AML-193 (cell line): ENCODE measurements at places on chromosomes 3 and 15.
A peak's percentile ranks its signal among the peaks of the same experiment; 100 is the strongest.

DNA sequence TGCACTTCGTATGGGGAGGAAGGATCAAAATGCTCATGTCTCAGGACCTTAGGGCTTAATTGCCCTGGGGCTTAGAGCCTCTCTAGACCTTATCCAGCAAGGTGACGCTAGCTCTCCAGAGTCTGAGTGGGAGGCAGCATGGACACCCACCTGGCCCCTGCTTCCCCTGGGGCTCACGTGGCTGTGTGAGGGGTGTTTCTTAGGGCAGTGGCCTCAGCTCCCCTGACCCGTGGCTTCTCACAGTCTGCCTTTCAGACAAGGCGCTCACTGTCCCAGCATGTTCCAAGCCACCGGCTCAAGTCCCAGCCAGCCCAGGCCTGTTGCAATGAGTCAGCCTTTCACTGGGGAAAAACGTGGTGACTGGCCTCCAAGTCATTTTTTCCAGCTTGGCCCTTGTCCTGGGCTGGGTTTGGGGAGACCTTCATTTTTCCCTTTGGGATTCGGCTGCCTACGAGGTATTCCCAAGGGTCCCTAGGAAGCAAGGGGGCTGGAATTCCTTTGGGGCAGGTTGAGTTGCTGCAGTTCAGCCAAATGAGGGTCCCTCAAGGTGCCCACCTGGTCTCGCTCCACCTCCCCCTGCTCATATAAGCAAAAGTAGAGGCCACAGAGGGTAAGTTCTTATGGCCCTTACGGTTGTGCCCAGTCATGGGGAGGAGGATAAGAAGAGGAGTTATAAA is 15.7 kb downstream of the BHLHE40 start:
- DNase-seq = no peak

DNA sequence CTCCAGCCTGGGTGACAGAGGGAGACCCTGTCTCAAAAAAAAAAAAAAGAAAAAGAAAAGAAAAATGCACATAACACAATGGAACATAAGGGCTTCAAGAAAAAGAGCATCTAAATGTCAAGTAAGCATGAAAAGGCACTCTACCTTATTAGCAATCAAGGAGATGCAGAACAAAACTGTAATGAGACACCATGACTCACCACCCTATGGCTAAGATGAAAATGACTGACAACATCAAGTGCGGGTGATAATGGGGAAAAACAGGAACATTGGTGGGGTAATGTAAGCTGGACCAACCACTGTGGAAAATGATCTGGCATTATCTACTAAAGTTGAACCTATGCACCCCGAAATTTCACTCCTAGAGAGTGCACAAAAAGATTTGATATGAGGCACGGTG is 19.6 kb upstream of the NSMCE3 start:
- no peak for DNase-seq

- DNase-seq = no peak
Observed at GRCh38 chr3:47113669-47114365, 50.1 kb downstream of the SETD2 start.

GRCh38 chr15:87628311-87628710 is 628.2 kb downstream of the NTRK3 start:
- DNase-seq = no peak

DNA sequence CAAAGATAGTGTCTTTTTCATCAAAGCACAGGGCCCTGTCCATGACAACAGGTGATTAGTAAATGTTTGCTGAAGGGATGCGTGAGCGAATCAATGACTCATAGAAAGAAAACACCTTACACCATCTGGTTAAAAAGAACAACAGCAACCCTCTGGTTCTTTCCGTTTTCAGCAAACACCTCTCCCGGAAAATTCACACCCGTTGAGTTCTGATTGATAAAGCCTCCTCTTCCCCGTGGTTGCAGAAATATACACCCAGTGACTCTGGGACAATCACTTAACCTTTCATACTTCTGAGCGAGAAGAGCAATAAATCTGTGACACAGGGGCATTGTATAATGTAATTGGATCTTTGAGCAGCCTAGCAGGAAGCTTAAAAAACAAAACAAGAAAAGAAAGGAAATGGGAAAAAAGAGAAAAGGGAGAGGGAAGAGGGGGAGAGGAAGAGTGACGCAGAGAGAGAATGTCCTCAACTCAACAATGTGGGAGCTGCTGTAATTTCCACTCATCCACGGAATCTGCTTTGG is 37.6 kb downstream of the ADAMTS9 start:
- no peak for DNase-seq

DNA sequence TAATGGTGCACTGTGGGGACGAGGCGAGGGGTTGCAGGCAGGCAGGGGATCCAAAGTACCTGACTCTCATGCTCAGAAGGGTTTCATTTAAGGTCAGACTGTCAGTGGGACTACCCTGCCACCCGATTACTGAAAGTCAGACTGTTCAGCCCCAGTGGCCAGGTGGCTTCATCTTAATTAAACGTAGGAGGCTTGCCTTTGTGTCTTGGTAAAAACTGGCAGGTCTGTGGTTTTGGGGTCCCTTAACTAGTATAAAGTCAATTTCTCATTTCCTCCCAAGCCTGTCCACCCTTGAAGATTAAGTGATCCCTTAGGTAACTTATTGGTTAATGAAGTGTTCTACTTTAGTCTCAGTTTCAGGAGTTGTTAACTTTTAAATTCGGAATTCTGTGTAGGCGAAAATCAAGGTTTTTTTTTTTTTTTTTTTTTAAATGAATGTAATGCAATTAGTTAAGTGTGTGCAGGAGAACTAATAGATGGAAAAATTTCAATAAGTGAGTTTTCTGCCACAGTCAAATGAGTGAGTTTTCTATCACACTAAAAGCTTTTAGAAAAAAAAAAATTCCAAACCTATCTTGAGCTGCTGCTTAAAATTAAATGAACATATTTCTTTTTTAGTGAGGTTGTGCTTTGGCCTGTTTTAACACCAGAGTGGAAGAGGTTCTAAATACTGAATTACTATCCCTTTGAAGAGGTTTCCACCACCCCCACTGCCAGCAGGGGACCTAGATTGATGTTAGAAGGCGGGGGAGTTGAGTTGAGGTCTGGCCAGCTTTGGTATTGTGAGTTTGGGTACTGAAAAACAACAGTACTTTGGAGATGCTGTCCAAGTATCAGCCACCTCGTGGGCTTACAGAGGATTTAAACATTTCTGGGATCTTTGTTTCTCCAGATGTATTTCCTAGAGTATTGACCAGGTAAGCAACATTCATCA is 15.2 kb downstream of the ITPR1 start:
- DNase-seq = no peak

DNA sequence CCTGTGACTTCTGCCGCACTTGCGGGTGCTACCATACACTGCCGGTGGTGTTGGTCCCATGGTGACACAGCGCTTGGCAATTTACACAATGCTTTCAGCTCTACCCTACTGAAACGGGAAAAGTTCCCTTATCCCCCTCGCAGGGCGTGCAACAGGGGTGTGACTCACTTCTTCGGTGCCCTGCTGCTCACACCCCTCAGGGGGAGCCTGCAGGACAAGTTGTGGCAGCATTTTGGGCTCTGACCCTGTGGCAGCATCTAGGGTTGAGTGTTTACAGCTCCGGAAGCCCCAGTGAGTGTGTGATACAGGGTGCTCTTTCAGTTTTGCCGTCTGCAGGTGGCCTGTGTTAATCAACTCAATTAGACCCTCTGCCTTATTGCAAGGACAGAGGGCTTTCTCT is 324.7 kb upstream of the RGMA start:
- no peak for DNase-seq

DNA sequence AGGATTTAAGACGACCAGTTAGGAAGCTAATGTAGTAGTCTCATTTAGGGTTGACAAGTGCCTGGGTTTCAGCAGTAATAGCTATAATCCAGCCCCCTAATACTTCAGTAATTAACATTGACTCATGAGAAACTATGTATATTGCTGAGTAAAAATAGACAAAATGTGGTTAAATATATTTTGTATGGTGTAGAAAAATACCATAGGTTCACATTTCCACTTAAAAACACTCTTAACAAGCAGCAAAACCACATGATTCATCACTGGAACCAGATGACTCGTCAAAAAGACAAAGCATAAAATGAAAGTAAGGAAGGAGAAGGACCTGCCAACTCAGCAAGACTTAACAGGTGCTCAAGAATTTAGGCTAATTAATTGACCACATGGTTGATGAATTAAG is 288.9 kb downstream of the EFHB start:
- no peak for DNase-seq

DNA sequence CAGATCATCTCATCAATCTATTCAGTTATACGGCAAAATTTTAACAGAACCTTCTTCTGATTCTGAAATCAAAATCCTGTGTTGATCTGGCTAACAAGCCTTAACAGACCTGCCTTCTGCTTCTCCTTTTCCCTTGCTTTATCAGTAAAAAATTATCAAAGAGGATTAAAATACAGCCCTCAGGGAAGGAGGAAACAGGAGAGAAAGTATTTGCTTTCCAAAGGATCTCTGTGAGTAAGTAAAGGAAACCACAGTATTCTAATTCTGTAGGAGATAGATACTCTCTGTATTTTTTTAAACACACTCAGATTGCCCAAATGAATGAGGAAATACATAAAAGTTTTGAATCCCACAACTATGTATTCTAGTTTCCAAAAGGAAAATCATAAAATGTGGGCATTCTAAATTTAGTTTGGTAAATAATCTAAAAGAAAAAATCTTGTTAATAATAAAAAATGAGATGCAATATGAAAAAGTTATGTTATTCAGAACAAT is 221.8 kb downstream of the ZIC1 start:
- no peak for DNase-seq

- peak; percentile 84 for DNase-seq
Observed at GRCh38 chr3:63679186-63679585, 26.7 kb downstream of the SNTN start.

GRCh38 chr15:100853676-100854440 is 25.8 kb upstream of the ALDH1A3 start:
- DNase-seq = no peak

DNA sequence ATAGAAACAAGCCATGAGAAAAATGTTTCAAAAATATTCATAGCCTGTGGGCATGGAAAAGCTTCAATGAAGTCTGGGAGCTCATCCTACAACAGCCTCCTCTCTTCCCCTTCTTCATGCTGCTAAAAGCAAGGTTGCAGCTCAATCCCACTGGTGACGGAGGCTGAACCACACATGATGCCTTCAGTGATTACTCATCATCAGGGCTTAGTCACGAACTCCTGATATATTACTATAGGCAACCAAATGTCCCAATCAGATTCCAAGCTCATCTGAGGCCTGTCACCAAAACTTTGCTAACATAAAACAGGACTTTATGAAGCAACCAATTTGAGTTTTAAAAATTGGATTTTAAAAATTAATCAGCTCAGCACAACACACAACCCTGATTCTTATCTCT is 24.0 kb upstream of the SLC24A5 start:
- DNase-seq = no peak
